ENCODE measurements at places on chromosomes 4 and X.

GRCh38 chrX:122777766-122778165, 406.3 kb upstream of the GRIA3 start:
- DNase-seq, result no peak

DNA sequence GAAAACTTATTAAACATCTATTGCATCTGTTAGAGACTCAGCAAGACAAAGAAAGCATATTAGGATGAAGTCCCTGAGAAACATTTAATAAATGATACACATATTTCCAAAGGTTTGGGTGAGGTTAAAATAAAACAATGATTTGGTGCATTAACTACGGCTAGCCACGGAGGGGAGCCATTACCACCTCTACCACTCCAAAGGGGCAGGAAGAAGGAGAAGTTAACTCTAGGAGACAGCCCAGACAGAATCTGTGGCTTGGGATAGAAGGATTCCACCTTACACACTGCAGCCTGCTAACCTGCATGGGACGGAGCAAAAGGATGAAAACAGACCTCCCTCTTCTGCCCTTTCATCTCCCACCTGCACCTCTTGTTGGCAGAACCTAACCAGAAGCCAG, 189.1 kb upstream of the C1QTNF7 start:
- no peak for DNase-seq

DNA sequence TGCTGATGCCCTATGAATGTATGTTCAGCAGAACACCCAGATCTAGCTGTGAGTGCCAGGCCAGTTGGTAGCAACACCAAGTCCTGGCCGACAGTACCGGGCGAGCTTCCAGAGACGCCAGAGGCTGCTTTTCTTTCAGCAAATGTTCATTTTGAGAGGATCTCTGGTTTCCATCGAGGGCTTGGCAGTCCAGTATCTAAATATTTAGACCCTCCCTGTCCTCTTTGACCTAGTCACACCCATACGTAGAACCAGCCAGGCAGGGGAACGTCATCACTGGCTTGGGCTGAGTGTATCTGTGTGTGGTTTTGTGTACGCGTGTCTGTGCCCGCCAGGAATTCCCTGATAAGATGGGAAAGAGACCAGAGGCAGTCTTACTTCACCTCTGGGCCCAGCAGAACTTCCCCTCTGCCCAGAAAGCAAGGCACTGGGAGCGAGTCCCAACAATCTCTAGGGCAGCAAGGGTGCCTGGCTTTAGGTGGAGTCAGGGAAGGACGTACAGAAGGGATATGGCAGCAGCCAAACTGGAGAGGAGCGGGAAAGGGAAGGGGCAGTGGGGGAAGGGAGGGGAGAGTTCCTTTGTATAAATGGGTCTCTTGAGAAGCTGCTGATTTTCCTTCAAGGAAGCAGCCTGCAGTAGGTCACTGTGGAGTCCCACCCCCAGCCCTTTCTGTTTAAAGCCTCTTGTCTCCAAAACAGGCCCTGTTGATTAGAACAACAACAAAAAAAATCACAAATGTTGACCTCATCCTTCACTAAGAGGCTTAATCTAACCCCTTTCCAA, 15.0 kb upstream of the ELF4 start:
- DNase-seq, result no peak

GRCh38 chr4:84847978-84848377, 118.5 kb downstream of the WDFY3 start:
- DNase-seq, result no peak

DNA sequence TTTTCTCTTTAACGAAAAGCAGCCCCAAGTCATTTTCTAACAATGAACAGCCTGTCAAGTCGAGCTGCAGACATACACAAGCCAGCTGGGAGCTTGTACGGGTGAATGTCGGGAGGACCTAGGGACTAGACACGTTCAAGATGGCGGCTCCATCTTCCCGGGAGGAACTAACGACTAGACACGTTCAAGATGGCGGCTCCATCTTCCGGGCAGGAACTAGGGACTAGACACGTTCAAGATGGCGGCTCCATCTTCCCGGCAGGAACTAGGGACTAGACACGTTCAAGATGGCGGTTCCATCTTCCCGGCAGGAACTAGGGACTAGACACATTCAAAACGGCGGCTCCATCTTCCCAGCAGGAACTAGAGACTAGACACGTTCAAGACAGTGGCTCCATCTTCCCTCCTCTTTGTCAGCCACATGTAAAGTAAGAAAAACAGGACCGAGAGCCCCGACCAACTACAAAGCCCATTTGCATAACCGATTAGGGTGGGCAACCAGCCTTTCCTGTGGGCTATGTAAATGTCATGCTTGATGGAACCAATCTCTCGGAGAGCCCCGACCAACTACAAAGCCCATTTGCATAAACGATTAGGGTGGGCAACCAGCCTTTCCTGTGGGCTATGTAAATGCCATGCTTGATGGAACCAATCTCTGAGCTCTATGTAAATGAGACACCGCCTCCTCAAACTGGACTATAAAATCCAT, 175.5 kb downstream of the DHRSX start:
- no peak for DNase-seq

GRCh38 chr4:88779431-88779830, 81.8 kb upstream of the NAP1L5 start:
- DNase-seq, result no peak

DNA sequence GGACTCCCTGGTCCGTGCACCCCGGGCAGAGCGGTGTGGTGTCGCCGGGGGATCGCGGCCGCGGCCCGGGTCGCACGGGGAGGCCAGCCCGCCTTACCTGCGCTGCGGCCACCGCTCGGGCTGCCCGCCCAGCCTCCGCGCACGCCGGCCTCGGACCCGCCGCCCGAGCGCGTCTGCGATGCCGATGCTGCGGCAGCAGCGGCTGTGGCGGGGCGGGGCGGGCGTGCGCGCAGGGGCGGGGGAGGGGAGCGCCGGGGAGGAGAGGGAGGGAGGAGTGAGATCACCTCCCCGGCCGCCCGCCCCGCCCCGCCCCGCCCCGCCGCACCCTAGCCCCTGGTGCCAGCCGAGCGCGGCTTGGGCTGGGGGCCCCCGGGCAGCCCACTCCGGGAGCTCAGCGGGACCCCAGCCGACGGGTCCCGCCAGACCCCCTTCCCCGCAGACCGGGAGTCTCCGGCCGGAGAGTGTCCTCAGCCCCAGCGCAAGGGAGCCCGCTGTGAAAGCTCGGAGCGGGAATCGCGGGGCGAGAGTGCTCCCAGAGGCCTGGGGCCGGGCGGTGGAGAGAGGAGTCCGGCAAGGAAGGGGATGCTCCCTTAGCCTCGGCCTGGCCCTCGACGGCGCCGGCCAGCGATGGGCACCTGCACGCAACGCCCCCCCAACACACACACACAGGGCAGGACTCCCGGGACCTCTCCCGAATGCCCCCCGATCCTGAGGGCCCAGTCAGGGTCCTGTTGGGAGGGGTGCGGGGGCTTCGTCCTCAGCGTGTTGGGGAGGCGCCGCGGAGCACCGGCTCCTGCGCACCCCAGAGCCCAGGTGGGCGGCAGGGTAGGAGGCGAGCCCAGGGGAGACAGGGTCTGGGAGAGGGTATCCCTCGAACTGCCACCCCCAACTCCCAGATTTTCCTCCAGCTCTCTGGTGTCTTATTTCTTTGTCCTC, at the start of gene L1CAM:
Gene L1CAM, minus strand, starts transcription at position 206 of the 936 bp plus-strand sequence. CDS start 10,337 bp downstream, outside the sequence.
- no peak for DNase-seq

DNA sequence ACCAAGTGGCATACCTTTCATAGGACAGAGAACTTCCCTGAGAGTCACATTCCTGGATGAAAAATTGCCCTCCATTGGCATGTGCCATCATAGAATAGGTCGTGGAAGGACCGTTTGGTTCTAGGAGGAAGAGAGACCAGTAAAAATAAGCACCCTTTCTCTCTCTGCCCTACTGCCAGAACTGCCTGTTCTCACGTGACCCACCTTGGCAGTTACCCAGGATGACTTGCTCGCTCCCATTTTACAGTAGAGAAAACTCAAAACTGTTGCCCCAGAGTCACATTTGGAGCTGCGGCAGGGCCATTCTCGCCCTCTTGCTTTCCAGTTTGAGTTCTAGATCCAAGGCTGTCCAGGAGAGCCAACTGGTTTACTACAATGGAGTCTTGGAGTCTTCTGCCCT, 1.1 kb upstream of the NLGN3 start:
- DNase-seq, result no peak

GRCh38 chr4:180380733-180381132, 1862.5 kb upstream of the TENM3 start:
- no peak for DNase-seq

DNA sequence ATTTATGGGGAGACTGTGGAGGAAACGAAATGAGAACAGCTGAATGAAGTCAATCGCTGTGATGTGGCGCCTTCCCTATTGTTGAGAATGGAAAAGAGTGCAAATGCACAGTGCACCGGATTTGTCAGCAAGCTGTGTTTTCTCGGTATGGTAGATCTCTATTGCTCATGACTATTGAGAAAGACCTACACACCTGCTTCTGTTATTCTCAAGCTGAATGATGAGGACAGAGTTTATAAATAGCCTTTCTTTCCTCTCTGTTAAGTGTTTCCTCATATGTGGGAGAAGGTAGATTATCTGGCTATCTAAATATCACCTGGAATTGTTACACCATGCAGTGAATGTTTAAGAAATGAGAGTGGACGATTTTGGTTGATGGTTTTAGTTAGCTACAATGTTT, 650.7 kb downstream of the IL1RAPL1 start:
- DNase-seq, result no peak

DNA sequence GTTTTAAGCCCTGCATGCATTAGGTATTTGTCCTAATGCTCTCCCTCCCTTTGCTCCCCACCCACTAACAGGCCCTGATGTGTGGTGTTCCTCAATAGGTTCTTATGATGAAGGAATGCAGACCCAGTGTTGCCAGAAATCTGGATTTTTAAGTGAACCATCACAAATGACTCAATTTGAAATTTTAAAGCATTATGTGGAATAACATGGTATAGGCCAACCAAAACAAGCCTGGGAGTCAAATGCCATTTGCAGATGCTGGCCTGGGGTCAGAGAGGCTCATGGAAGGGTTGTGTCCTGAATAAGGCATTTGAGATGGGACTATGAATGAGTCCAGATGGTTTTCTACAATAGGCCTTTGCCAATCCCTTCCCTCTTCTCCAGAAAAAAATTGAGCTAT, 179.6 kb downstream of the SHROOM3 start:
- no peak for DNase-seq

DNA sequence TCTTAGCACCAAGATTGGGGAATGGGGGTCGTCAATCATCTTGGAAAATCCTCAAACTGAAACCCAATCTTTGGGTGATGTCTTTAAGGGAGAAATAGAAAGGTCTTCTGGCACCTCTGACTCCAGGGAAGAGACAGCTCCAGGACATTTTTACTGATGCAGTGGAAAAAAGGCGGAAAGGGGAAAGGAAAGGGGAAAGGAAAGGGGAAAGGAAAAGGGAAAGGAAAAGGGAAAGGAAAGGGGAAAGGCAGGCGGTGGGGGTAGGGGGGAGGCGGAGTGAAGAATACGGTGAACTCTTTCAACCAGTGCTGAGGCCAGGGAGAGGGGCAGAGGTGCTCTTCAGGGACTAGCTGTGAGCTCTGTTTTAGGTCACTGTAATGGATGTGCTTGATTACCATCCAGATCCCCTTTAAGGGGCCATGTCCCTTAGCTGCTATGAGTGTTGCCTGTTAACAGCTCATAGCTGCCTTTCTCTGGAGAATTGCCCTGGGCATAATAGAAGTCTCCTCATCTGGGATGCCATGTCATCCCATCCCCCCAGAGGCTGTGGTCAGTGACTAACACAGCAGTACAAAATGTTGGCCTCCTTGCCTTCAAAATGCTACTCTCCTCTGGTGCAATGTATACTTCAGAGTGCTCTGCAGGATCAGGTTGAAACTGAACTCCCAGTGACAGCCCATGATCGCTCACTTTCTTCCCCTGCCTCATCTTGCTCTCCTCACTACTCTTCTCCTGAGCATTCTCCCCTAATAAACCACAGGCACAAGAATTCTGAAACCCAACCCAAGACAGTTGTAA, 92.4 kb upstream of the AP1S2 start:
- DNase-seq, result no peak

DNA sequence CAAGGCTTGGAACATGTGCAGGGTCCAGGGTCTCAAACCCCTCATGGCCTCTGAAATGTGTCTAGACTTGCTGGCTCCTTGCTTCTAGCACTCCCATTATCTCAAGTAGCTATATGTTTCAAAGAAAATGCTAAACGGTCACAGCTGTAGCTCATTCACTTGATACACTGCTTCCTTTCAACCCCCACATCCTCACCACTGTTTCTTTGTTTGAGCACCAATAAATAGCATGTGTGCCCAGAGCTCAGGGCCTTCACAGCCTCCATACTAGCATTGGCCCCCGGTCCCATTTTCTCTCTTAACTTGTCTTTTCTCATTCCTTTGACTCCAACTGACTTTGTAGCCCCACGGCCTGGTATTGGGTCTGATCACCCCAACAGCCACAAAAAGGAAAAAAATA, 801.8 kb downstream of the STIM2 start:
- DNase-seq, result no peak

DNA sequence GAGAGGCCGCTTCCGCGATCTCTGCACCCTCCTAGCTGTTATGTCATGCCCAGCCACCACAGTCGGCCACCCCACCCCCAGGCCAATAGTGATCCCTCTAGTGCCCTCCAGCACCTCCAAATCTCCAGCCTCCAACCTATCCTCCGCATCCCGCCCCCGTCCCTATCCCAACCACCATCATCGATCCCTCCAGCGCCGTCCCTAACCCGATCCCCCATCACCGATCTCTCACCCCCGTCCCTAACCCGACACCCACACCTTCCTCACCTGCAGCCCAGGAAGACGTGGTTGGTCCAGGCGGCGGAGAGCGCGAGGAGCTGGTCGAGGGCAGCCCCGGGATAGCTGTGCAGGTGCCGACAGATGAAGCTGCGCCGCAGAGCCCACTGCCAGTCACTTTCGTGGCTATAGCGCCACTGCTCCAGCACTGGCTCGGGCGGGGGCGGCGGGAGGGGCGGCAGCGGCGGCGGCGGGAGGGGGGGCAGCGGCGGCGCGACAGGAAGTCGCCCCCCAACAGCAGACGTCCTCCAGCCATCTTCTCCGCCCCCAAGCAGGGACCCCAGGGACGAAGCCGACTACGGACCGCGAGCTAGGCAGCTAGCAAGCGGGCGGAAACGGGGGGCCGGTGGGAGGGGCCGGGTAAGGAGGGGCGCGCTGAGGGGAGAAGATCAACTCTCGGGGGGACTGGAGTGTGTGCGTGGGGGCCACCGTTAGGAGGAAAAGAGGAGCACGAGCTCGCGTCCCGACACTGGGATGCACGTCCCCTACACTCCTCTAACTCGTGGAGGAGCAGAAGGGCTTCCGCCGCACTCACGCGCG, 552 bp downstream of the NKRF start:
- peak; percentile 15 for DNase-seq

- DNase-seq, result no peak
Observed at GRCh38 chr4:27846951-27847350, 986.3 kb downstream of the STIM2 start.

DNA sequence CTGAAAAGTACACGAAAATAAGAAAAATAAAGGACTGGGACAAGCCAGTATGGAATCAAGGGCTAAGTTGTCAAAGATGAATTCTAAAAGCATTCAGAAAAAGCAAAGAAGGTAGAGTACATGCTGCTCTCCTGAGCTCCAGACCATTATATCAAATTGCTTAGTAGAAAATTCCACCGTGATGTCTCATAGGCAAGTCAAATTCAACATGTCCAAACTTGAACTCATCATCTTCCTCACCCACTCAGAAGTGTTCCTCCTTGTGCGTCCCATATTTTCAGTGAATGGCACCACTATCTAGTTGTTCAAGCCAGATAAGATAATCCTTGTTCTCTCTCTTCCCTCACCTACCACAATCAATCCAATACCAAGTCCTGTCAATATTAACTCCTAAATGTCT, 37.5 kb upstream of the IL13RA2 start:
- no peak for DNase-seq

GRCh38 chrX:13110433-13111324, 66.3 kb upstream of the FAM9C start:
- no peak for DNase-seq

GRCh38 chr4:8540072-8540471, 40.1 kb upstream of the GPR78 start:
- no peak for DNase-seq

Measured in stimulated activated CD8-positive, alpha-beta memory T cell treated with anti-CD3 and anti-CD28 coated beads, Interleukin-4, amount 100 ng/mL, for 1 hour (primary cell).